ENCODE measurements at places on chromosomes 5 and 9.

DNA sequence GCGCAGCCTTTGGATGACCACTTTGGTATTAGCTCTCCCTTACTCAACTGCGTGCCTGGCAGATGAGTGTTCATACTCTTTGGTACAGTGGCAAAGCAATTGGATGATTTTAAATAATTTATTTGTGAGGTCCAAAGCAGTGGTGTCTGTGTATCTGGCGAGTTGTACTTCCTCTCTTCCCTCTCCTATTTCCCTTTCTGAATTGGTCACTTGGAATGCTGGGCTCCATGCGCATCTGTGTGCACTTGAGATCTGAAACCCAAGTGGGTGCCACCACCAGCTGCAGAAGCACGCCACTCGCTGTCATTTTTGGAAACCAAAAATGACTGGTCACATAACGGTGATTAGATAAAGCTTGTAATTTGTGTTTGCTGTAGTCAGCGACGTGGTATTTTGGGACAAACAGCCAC, 386.0 kb upstream of the KLF4 start:
- DNase-seq, result no peak

GRCh38 chr5:127962491-127962890, 121.1 kb upstream of the SLC12A2 start:
- no peak for DNase-seq

- no peak for DNase-seq
These were observed 125.0 kb upstream of the RASGRF2 start for GRCh38 chr5:80835128-80835527.

GRCh38 chr9:112793213-112793810, 42.8 kb downstream of the SNX30 start:
- DNase-seq, result peak; percentile 83

DNA sequence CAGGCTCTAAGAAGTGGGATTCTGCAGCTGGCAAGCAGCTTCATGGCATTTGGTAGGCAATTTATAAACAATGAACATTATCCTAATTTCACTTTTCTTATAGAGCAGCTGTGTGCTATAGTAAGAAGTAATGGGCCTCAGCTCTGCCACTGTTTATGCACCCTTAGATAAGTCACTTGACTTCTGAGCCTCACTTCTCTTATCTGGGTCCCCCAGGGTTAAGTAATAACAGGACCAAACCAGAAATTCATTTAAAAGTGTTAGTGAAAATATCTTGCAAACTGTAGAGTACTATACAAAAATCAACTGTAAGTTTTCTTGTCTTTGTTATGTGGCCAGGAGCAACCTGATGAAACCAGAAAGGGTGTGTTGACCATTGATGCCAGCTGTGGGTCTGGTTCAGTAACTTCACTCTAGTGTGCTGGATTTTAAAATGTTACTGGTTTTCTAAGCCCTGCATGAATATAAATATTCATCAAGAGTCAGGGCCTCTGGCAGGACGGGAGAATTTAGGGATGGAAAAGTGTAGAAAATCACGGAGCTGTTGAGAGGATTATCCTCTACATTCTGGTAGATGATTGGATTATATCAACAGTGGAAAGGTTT, 24.2 kb downstream of the TNFAIP8 start:
- DNase-seq, result no peak

DNA sequence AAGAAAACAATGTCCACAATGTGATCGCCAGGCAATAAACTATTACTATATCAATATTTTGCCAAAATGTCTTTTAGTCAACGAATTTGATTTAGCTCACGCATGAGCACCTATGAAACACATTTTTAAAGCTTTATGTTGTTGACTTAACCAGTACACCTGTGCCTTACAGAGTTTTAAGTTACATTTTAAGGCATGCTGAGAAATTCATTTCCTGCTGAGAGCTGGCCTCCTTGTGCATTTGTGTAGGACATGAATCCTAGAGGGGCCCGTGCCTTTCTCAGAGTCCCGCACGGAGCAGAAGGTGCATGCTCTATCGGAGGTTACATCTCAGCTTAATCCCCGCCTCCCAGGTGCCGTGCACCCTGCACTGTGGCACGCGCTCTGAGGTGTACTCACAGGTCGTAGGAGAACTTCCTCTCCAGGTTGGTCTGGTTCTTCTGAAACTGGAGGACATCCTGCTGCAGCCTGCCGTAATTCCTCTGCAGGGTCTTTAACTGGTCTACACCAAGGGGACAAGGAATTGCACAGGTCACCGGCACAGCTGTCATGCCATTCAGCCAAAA, 53.2 kb downstream of the GOLM1 start:
- no peak for DNase-seq

All from activated naive CD4-positive, alpha-beta T cell treated with Interleukin-2 at 50 U/mL for 16 hours (primary cell).